ENCODE measurements at places on chromosomes 4 and X.

GRCh38 chr4:56127716-56128115, 179.0 kb downstream of the CEP135 start:
- no peak for DNase-seq

- no peak for DNase-seq
Measured at GRCh38 chr4:172125443-172125842, 312.2 kb downstream of the GALNTL6 start.

- no peak for DNase-seq
Measured at GRCh38 chr4:27717431-27717755, 856.8 kb downstream of the STIM2 start.

GRCh38 chrX:50470103-50471031, at the start of gene DGKK:
TSS of gene DGKK (minus strand) at chrX:50470825. CDS start at chrX:50470678, 147 bp downstream.
- DNase-seq = no peak

DNA sequence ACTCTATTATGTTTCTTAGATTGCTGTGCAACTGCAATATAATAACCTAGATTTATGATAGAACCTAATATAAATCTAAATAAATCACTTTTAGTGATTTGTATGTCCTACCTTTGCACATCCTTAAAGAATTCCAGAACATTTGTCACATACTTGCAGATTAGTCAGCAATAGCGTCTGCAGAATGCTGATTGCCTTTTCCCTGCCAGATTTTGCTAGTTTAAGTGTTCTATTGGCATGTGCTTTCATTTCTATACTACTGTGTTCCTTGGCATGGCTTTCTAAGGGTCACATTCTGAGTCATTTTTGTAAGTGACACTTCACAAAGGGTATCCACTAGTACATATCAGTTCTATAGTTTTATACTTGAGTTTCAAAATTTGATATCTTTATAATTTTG, 303.1 kb upstream of the GIMD1 start:
- no peak for DNase-seq

DNA sequence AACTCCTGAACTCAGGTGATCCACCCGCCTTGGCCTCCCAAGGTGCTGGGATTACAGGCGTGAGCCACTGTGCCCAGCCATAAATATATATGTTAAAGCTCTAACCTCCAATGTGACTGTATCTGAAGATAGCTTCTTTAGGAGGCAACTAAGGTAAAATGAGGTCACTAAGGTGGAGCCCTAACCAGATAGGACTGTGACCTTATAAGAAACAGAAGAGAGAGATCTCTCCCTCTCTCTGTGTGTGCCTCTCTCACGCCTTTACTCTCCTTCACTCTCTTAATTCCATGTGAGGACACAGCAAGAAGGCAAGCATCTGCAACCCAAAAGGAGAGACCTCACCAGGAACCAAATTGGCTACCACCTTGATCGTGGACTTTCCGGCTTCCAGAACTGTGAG, 926 bp upstream of the MAGIX start:
- no peak for DNase-seq
